H4 (cell line): ENCODE measurements at places on chromosomes 1 and 21. TPM values are rescaled to one million over a fixed set of nuclear protein-coding genes. Genes with fewer than 3 reads are reported as not detected.

USP25 gene
- 19.0 and 19.1 TPM in 2 replicates for total RNA-seq

DNA sequence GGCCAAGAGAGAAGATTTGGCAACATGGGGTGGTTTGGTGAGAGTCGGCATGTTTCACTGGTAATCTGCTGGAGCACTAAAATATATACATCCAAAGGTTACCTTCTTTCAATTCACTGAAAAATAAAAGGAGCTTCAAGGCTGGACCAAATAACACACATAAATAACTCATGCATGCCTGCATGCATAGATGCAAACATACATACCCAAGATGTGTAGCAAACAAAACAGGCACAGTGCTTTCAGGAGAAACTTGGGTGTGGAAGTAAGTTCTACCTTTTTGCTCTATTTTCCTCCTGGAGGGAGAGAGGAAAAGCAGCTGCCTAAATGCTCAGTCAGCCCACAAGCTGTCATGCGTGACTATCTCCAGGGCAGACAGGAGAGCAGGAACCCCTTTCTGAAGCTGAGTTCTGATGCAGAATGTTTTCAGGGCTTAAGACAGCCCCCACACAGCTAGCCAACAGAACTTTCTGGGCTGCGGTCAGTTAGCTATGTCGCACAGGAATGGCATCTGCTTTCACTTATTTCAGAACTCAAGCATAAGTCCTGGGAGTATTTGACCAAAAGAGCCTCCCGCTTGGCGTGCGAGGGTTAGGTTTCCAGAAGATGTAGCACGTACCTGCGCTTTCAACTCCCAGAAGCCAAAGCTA, 166.2 kb downstream of the TOMM20 start:
- peak; percentile 99 for DNase-seq

DNA sequence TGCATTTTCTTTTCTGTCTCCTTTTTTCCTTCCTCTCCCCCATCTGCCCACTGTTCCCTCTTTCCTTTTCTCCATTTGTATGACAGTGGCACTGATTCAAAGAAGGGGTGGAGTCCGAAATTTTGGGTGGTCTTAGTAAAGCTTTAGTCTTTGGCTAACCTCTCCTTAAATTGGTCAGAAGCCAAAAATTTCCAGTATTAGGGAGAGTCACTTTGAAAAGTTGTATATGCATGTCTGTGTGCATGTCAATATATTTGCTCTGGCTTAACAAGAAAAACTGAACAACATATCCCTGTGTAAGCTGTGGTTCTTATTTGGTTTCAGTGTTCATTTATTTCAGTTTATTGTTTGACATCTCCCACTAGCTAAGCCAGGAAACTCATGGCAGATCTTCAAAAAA, 314.8 kb upstream of the CXADR start:
- DNase-seq, result no peak

DNA sequence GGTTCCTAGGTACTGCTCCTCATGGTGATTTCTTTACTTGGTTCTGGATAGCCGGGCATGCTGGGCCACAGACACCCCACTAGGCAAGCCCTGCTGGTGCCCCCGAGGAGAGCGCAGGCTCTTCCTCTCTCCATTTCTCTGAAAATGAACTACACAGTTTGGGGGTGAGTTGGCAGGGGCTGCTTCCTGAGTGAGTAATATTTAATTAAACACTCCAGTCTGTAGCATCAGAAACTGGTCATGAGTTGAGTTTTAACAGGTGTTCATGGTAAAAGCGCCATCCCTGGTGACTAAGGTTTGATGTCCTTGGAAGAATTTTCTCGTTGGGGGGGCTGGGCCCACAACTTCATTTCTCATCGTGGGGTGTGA, 1.7 kb downstream of the SPSB1 start:
- DNase-seq, result peak; percentile 52

VASH2 gene
- 0.31 and 2.5 TPM in 2 replicates for total RNA-seq

- no peak for DNase-seq
Measured at GRCh38 chr1:161848676-161849075, 82.6 kb downstream of the ATF6 start.

- DNase-seq, result no peak
Measured at GRCh38 chr21:24759348-24760075, 847.8 kb downstream of the MRPL39 start.
